ENCODE measurements at places on chromosomes 12 and 14.

- DNase-seq: peak; percentile 14
Measured at GRCh38 chr12:68319988-68320623, 12.1 kb downstream of the MDM1 start.

GRCh38 chr12:54628186-54628846 is 6.4 kb downstream of the LACRT start:
- DNase-seq: no peak

DNA sequence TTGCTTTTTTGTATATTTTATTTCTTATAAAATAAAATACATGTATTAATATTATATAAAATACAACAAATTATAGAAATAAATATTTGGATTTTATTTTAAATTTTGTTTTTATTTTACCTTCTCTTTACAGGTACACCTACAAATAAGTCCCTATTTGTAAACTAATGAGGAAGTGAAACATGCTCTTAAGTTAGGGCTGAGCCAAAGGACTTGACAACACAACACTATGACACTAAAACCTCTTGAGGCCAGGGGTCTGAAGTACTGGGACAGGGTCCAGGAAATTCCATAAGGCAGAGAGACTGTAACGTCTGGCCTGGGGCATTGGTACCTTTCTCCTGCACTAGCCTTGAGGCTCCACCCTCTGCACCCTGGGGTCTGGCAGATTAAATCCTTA is 293.2 kb downstream of the FOXN3 start:
- no peak for DNase-seq

DNA sequence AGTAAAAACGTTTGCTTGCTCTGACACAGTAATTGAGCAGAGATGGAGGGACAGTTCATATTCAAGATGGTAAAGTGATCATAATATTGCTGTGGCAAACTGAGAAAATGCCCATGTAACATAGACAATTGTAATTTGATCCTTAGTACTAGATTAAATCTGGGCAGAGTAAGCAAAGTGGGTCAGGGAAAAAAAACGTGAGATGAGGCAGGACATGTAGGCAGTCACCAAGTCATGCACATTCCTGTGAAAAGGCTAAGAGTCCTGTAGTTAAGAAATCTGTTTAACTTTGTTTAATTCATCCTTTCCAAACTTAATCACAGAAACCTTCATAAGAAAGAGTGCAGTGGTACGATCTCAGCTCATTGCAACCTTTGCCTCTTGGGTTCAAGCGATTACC is 16.1 kb downstream of the BTBD7 start:
- DNase-seq: no peak

- DNase-seq: no peak
Measured at GRCh38 chr14:95024380-95024779, 132.9 kb downstream of the DICER1 start.

DNA sequence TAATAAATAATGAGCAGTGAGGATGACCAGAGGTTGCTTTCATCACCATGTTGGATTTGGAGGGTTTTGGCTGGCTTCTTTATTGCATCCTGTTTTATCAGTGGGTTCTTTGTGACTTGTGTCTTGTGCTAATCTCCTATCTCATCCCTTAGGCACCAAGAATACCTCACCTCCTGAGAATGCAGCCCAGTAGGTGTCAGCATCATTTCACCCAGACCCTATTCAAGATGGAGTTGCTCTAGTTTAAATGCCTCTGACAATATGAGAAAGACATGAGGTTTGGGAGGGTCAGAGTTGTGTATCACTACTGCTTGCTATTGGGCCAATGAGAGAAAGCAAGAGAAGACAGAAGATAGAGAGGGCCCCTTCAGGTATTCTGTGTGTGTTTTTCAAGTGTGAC is 592.2 kb downstream of the ETNK1 start:
- no peak for DNase-seq

DNA sequence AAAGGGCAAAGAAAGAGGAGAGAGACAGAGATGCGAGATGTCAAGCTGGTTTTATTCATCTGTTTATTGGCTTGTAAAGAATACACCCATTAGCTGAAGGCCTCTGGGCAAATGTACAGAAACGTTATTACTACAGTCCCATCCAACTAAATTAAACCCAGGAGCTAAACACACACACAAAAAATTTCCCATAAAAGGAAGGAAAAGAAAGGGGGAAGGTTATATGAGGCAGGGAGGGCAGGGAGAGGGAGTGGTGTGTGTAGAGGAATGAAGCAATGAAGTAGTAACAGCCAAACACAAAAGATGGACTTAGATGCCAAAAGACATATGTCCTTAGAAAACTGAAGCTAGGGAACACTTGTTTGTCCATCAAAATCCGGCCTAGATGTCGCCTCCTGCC is 3.1 kb upstream of the MFAP5 start:
- no peak for DNase-seq

- DNase-seq: no peak
Measured at GRCh38 chr12:29103539-29103974, 45.5 kb upstream of the FAR2 start.

DNA sequence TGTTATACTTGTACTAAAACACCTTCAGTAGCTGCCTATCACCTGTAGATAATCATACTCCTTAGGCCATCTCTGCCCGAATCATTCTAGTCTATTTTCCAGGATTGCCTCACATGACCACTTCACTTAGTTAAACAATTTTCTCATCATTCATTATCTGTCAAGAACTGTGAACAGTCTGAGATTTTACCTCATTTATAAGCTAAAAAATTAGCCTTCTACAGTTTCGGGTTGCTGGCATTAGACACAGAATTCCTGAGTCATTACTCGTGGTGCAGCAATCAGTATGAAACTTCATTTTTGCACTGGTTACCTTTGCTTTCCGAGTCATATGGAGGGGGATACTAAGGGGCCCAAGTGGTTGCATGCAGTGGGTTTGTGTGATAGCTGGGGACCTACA is 57.6 kb upstream of the OTOGL start:
- no peak for DNase-seq

DNA sequence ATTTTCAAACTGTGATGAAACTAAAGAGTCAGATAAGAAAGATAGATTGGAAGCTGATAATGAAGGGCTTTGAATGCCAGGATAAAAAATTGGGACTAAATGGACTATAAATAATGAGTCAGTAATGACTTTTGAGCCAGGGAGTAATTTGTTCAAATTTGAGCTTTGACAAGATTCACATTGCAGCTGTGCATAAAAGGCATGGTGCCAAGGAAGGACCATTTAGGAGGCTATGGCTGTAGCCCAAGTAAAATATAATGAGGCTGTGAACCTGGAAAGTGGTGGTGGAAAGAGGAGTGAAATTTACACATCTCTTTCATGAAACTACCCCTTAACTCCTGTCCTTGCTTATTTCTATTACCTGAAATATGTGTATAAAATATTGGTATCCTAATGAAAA is 218.5 kb downstream of the SLC6A15 start:
- DNase-seq: no peak

DNA sequence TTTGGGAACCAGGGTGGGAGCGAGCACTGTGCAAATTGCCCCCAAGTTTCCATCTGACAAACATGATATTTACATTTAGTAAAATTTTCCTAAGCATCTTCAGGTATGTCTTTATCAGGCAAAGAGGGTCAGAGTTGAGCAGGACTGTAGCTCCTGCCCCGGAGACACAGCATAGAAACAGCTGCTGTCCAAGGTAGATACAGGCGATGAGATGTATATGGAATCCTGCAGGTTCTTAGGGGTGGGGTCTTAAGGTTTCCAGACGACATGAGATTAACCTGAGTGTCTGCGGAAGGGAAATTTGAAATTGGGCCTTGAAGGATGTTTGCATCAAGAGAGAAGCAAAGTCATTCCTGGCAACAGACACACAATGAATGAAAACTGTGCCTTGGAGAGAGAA is 998.8 kb downstream of the AACS start:
- DNase-seq: no peak

DNA sequence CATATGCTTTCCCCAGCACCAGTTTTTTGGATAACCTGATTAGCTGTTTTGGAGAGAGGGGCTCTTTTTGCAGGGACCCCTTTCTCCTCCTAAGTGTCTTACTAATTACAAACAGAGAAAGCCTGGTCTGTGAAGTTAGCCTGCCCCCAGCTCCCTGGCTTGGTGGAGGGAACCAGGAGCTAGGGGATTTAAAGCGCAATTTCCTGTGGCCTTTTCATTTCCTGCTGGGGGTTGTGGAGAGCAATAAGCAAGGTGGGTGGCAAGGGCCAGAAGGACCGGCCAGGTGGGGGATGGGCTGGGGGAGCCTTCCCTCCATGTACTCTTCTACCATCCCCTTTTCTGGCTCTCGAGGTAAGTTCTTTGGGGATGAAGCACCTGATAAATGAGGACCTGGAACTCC is 4.1 kb upstream of the CISTR start:
- no peak for DNase-seq

GRCh38 chr12:52607314-52607713 is 6.1 kb upstream of the KRT72 start:
- no peak for DNase-seq

DNA sequence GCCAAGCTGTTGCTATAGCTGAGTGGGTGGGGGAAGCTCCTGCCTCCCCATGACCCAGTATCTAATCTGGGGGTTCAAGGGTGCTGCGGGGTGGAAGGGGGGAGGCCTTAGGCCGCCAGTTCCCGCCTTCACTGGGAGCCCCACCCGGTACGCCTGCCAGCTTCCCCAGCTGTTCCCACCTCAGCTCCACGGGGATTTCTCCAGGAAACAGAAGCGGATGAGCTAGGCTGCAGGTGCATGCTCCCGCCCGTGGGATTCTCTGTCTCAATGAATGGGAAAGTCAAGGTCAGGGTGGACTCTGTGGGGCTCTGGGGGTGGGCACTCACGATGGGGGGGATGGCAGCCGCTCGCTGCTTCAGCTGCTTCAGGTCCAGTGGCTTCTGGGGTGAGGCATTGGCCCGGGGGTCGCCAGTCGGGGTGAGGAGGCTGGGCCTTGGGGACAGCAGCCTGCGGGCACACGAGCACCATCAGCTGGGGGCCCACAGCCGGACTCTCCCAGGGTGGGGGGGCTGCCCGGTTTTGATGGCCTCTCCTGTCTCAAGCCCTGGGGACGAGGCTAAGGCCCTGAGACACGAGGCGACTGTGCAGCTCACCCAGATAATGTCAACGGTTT is 68.6 kb downstream of the RFLNA start:
- DNase-seq: no peak

GRCh38 chr12:68981516-68981915 is 48.5 kb upstream of the CPM start:
- no peak for DNase-seq

GRCh38 chr14:73726025-73726961 is 12.1 kb upstream of the PNMA1 start:
- no peak for DNase-seq

DNA sequence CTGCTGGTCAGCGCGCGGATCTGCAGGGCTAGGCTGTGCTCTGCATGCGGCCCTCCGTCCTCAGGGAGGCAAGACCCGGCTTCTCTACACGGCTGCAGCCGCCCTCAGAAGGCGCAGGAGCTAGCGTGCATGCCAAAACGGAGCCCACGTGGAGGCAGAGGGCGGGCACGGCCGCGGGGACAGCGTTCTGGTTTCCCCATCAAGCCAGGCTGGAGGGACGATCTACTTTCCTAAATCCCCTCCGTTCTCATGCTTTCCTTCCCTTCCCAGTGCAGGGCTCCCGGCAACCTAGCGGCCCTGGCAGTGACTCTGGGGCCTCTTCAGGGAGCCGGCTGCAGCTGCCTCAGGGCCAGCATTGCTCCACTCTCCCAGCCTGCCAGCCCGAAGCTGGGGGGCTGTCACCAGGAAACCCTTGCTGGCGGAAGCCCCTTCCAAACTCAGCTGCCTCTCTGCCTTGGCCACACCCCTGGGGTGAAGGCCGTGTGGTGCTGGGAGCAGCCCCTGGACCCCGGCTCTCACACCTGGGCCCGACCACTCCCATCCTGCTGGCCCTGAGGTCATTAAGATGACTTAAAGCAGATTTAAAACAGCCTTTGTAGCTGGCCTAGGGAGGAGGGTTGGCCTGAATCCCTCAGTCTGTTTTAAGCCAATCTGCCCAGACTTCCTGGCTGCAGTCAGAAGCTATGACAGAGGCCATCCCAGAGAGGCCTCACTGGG is 9.2 kb upstream of the GOLGA3 start:
- DNase-seq: no peak
